ENCODE measurements at places on chromosomes 4 and X. TPM values are rescaled to one million over a fixed set of nuclear protein-coding genes. Genes with fewer than 3 reads are reported as not detected.
A peak's percentile ranks its signal among the peaks of the same experiment; 100 is the strongest.

Gene CORIN
- not detected for total RNA-seq

DNA sequence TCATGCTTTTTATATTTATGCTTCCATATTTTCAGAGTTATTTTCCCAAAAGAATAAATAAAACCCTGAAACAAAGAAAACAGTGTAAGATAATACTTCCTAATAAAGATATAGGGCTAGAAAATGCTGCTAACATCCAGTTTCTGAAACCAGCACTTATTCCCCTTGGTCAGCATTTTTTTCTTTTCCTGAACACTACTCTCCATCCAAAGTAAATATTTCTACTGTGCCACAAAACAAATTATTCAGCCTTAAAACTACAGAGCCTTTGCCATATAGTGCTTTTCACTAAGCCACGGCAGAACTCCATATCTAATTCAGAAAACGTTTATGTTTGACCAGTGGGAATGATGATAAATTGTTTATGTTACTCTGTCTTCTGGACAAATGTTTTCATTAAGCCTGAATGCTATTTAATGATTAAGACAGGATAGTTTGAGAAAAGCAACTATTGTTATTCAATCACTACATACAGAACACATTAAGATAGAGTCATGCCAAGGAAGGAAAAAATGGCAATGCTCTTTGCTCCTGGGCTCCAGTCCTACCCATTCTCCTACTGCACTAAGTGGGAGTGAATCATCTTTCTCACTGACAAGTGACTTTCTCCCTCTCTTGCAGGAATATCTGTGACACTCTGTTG, 723.9 kb downstream of the FAT4 start:
- no peaks in the 10 kb centered on the region for H3K4me1 ChIP-seq
- H3K36me3 ChIP-seq: no peaks in the 10 kb centered on the region
- no peak overlapping the region for H3K4me3 ChIP-seq
- no peak for DNase-seq

Gene SYP
- total RNA-seq: 5.3 TPM

GRCh38 chr4:170087163-170087700, 2.5 kb downstream of the AADAT start:
- no peaks in the 10 kb centered on the region for H3K36me3 ChIP-seq
- H3K27me3 ChIP-seq: peaks cover 37% of the 10 kb centered on the region
- H3K4me3 ChIP-seq: no peak overlapping the region
- no peak for DNase-seq

Gene GPM6B
- not detected for total RNA-seq

Gene SH3D19
- not detected for total RNA-seq

DNA sequence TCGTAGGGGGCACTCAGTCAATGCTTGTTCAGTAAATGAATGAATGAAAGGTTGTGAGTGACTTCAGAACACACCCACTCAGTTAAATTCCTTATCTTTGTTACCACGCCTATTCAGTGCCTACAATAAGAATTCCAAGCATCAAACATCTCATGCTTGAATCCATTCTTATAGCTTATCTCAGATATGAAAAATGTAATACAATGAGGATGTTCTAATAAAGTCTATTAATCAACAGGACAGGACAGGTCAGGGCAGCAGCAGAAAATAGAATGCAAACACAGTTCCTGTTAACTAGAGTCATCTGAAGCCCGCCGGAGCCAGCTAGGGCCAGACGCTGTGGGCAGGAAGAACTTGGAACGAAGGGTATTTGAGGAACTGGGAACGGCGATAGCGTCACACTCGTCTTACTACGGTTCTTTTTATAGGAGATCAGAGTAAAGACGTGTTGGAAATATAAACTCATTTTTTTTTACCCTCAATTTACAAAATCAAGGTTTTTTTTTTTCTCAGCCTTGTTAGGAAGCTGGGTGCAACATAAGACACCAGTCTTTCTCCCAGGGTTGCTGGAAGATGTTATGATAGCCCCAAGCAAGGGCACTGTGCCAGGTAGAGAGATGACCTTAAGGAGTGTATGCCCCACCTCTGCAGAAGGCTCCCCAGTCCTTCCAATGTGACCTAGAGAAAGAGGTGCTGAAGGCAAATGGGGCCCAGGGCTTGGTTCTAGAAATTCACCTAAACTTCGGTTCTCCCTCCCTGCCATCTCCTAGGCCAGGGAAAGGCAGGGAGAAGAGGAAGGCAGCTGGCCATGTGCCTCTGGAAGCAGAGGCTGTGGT, 48.3 kb downstream of the SEL1L3 start:
- H3K4me3 ChIP-seq: no peak overlapping the region
- no peak for DNase-seq
- no peak overlapping the region for H3K27ac ChIP-seq
- no peaks in the 10 kb centered on the region for H3K27me3 ChIP-seq
- peaks cover 3% of the 10 kb centered on the region for H3K4me1 ChIP-seq

Gene TCEAL5
- not detected for total RNA-seq

DNA sequence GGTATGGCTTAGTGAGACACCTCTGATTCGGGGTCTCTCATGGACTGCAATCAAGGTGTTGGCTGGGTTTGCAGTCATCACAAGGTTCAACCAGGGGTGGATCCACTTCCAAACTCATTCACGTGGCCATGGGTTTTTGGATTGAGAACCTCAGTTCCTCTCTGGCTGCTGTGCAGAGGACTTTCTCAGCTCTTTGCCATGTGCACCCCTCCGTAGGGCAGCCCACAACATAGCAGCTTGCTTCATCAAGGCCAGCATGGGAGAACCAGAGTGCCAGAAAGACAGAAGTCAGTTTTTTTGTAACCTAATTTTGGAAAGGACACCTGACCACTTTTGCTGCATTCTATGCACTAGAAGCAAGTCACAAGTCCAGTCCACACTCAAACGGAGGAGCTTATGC, 154.9 kb downstream of the PJA1 start:
- H3K4me1 ChIP-seq: no peaks in the 10 kb centered on the region
- H3K27me3 ChIP-seq: no peaks in the 10 kb centered on the region
- no peaks in the 10 kb centered on the region for H3K36me3 ChIP-seq
- H3K4me3 ChIP-seq: no peak overlapping the region
- no peak for DNase-seq

DNA sequence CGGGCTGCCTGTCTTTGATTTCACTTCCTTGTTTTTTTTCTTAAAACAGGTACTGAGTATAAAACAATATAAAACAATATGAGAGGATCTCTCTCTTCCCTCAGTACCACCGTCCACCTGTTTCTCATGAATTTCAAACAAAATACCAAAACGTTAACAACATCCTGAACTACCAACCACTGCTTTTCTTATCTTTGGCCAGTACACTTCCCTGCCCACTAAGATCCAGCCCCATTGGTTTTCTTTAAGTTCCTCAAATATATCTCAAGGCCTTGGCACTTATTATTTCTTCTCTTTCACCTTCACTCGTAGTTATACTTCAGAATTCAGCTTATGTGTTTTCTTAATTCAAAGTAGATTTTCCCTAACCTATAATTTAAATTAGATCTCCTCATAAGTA, 370.2 kb upstream of the GRIA3 start:
- H3K27me3 ChIP-seq: no peaks in the 10 kb centered on the region
- no peak overlapping the region for H3K27ac ChIP-seq
- no peaks in the 10 kb centered on the region for H3K4me1 ChIP-seq
- H3K36me3 ChIP-seq: no peaks in the 10 kb centered on the region

Gene CTAG1B
- not detected for total RNA-seq

DNA sequence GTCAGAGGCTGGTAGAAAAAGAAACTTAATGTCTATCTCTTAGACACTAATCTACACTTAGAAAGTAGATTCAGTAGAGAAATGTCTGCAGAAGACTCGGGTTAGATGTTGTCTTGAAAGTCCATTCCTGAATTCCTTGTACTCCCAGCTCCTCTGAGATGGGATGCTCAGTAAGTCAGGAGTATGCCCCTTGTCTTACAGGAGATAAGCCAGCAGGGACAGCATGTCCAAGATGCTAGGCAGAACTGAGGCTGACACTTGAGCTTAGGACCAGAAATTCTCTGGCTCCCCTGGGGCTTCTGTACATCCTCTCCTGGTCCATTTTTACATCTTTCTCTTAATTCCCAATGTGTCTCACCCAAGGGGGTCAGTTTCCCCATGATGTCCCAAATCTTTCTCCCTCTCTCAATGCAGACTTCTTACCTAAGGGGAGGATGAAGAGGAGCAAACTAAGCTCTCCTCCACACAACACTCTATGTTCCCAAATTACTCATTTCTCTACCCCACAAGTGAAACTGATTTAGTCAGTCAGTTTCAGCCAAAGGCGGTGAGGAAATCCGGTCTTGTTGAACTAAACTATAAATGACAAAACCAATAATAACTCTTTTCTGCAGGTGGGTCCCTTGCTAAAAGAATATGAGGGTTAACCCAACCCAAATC, 558.2 kb upstream of the DIPK2B start:
- peak overlapping the region; percentile 82 for H3K4me3 ChIP-seq
- H3K4me1 ChIP-seq: peaks cover 64% of the 10 kb centered on the region
- H3K27ac ChIP-seq: peak overlapping the region; percentile 99
- H3K27me3 ChIP-seq: no peaks in the 10 kb centered on the region
- peak; percentile 82 for DNase-seq

DNA sequence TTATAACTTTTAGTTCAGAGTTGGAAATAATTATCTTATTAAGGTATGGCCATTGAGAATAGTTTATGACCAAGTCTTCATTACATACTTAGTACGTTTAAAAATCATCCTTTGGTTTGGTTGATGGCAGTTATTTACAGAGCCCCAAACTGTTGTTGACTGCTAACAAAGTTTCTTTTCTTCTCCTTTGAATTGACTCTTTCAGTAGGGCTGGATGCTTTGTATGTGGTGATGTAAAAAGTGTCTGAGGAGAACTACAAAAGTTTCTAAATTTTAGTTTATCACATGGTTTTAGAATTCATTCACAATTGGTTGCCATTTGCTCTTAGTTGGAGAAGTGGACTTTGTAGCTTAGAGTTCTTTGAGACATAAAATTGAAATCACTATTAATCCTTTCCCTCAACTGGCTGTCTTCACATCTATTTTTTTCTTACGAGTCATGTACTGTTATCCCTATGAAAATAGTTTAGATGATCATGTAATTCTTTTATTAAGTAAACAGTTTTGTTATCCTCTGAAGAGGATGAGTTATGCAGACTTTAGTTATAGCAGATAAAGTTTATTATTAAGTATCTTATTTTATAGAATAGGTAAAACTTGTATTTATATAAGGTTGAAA, 14.8 kb downstream of the PTPN13 start:
- H3K4me1 ChIP-seq: no peaks in the 10 kb centered on the region
- no peak overlapping the region for H3K27ac ChIP-seq
- no peaks in the 10 kb centered on the region for H3K36me3 ChIP-seq
- no peak for DNase-seq
- H3K4me3 ChIP-seq: no peak overlapping the region

- H3K27ac ChIP-seq: no peak overlapping the region
- H3K4me3 ChIP-seq: no peak overlapping the region
- no peaks in the 10 kb centered on the region for H3K27me3 ChIP-seq
- H3K4me1 ChIP-seq: peaks cover 7% of the 10 kb centered on the region
- no peak for DNase-seq
Observed at GRCh38 chr4:185358959-185359358, 36.8 kb downstream of the LRP2BP start.

GRCh38 chr4:42633605-42634388, 23.1 kb downstream of the ATP8A1 start:
- H3K4me3 ChIP-seq: no peak overlapping the region
- peak overlapping the region; percentile 27 for H3K27ac ChIP-seq
- DNase-seq: no peak
- H3K36me3 ChIP-seq: peaks cover 10% of the 10 kb centered on the region
- H3K27me3 ChIP-seq: no peaks in the 10 kb centered on the region
- peaks cover 23% of the 10 kb centered on the region for H3K4me1 ChIP-seq

Gene RPS6KA6
- not detected for total RNA-seq

- DNase-seq: no peak
- H3K4me1 ChIP-seq: no peaks in the 10 kb centered on the region
- no peaks in the 10 kb centered on the region for H3K36me3 ChIP-seq
- no peak overlapping the region for H3K4me3 ChIP-seq
- H3K27me3 ChIP-seq: peaks cover 2% of the 10 kb centered on the region
Observed at GRCh38 chr4:95594013-95594412, 45.2 kb upstream of the UNC5C start.

- H3K4me1 ChIP-seq: no peaks in the 10 kb centered on the region
- H3K27ac ChIP-seq: no peak overlapping the region
- DNase-seq: no peak
- H3K27me3 ChIP-seq: no peaks in the 10 kb centered on the region
Observed at GRCh38 chr4:119537586-119537985, 91.0 kb downstream of the PDE5A start.

DNA sequence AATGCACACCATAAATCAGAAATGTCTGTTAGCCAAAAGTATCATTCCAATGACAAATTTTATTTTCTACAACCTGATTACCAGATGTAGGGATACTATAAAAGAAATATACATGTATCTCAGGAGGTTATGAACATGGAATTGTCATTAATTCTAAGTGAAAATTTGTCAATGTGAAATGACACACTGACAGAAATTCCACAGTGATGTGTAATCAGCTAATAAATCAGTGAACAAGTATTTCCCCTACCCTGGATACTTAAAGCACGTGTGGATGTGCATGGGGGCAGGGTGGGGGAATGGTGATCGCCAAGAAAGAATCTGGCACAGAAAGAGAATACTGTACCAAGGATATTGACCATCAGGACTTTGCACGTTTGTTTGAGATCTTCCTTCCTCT, 123.6 kb downstream of the SH3RF1 start:
- H3K4me1 ChIP-seq: no peaks in the 10 kb centered on the region
- H3K36me3 ChIP-seq: no peaks in the 10 kb centered on the region
- no peaks in the 10 kb centered on the region for H3K27me3 ChIP-seq
- H3K27ac ChIP-seq: no peak overlapping the region
- H3K4me3 ChIP-seq: no peak overlapping the region

GRCh38 chrX:23952984-23953907, 45.4 kb downstream of the CXorf58 start:
- peak; percentile 83 for DNase-seq
- peak overlapping the region; percentile 97 for H3K27ac ChIP-seq
- peak overlapping the region; percentile 89 for H3K4me3 ChIP-seq
- H3K4me1 ChIP-seq: peaks cover 12% of the 10 kb centered on the region
- no peaks in the 10 kb centered on the region for H3K27me3 ChIP-seq
- H3K36me3 ChIP-seq: peaks cover 3% of the 10 kb centered on the region

DNA sequence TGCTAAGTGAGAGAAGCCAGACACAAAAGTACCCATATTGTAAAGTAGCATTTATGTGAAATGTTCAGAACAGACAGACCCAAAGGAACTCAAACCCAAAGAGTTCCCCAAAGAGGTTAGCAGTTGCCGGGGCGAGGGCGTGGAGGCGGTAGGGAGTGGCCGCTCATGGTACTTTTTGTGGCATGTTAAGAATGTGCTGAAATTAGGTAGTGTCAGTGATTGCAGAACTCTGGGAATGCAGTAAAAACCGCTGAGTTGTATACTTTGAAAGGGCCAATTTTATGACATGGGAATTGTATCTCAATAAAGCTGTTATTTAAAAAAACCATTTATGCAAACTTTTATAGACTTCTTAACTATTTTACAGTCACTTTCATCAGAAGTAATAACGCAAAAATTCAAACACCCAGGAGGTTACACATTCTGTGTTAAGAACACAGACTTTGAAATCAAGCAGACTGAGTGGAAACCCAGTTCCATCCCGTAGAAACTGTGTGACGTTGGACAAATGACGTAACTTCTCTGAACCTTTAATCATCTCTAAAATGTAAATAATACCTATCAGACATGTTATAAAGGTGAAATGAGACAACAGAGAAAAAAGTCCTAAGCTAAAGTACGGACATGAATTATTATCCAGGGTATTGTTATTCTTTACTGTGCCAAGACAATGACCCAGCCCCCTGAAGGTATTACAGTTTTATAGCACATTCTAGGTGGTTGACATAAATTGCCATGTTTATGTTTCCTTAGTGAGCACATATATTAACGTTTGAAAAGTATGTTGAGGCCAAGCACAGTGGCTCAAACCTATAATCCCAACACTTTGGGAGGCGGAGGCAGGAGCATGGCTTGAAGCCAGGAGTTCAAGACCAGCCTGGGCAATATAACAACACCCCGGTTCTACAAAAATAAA, 19.7 kb downstream of the ZFP42 start:
- H3K4me1 ChIP-seq: no peaks in the 10 kb centered on the region
- DNase-seq: no peak
- no peak overlapping the region for H3K27ac ChIP-seq

Gene DGKK
- not detected for total RNA-seq
